Dermis blood vessel endothelial cell (primary cell): ENCODE measurements at places on chromosomes 7 and 10. TPM values are rescaled to one million over a fixed set of nuclear protein-coding genes. Genes with fewer than 3 reads are reported as not detected.

- DNase-seq, result no peak
Observed at GRCh38 chr10:74055383-74056049, 57.6 kb downstream of the VCL start.

DNA sequence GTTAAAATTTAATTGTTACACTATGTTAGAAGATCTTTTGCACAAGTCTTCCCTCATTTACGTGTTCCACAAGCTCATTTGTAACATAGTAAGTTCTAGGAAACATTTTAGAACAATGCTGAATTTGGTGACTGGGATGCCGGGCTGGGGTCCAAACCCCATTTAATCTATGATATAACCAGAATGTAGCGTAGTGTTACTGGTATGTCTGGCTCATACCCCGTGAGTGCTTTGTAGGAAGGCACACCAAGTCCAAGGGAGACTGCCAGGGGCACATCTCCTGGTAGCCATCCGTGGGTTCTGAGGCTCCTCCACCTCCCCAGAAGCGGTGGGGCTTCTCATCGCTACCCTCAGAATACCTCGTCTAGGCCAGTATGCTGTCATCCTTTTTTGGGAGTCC, 21.3 kb upstream of the TMEM236 start:
- DNase-seq, result no peak

DNA sequence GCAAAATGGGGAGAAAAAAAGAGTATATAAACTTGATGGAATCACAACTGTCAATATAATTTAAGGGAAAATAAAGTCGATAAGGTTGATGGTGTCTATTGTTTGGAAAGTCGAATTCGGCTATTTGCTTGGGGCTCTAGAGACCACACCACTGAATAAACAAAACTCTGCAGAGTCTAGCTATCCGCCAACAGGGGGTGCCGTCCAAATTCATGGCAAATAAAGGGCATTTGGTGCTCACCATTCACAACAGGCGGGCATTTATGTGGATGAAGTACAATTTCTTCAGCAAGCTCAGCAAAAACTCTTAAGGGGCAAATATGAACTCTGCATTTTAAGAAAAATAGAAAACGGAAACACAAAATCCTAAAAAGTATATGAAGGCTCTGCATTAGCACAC, 23.3 kb downstream of the CD36 start:
- peak; percentile 5 for DNase-seq

The SLC29A4 gene
- 1.0 and 2.7 TPM in 2 replicates for total RNA-seq

The DENND10 gene
- 59.2 and 65.9 TPM in 2 replicates for total RNA-seq

The SPDYE2 gene
- not detected in 2 replicates for total RNA-seq

The BAG3 gene
- total RNA-seq, result 7.5 and 15.5 TPM in 2 replicates

The FAM24B gene
- 2.2 and 5.1 TPM in 2 replicates for total RNA-seq

DNA sequence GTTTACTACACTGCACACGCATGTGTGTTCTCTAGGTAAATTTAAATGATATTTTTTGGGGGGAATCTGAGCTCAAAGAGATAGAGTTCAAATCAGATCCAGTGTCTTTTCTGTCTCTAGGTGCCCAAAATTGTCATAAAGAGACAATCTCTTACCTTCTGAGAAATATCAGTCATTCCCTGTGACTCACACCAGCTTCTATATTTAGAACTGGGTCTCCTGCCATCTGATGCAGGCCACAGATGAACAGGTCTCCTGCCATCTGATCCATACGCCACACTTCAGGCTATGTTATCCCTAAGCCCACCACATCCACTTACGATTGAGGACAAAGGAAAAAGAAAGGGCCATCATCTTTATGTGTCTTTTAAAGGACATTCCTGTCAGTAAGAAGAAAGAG, 136.3 kb upstream of the LAMB4 start:
- no peak for DNase-seq

DNA sequence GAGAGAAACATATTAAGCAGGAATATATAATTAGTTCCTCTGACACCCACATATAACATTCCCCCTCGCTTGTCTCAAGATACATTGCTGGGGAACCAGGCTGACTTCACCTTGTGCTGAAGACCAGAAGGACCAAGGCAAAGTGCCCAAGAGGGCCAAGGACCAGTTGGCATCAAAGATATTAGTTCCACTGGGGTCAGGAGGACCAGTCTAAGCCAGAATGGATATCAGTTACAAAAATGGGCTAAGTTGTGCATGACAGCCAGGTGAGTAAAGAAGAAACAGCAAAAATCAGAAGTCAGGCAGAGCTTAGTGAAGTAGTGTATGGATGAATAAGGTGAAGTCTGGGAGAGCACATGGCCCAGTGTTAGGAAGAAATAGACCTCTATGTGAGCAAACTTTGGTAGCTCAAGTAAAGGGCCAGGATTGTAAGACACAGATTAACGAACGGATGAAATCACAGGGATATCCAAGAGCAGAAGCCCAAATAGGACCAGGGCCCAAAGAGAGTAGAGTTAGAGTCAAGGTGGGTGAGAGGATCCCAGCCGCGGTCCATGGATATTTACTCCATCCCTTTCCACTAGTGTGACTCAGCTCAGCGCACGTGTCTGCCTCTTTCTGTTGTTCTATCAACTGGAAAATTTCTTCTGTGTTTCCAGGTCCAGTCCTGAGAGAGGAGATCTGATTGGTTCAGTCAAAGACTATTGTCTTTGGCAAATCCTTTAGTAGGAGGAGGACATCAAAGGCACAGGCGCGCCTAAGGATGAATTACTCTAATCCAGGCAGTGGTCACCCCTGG, 5.0 kb downstream of the CALD1 start:
- peak; percentile 67 for DNase-seq

GRCh38 chr10:73339436-73339835, 19.2 kb downstream of the CFAP70 start:
- no peak for DNase-seq

The SORCS3 gene
- total RNA-seq, result under 0.01 TPM in 1 of 2 replicates, not detected in the other

The TRPV5 gene
- not detected in 2 replicates for total RNA-seq

The ZNF479 gene
- not detected in 2 replicates for total RNA-seq

GRCh38 chr10:69318867-69319727, 40.8 kb downstream of the HK1 start:
- peak; percentile 84 for DNase-seq

GRCh38 chr10:15715619-15716227, 4.0 kb downstream of the ITGA8 start:
- peak; percentile 63 for DNase-seq

DNA sequence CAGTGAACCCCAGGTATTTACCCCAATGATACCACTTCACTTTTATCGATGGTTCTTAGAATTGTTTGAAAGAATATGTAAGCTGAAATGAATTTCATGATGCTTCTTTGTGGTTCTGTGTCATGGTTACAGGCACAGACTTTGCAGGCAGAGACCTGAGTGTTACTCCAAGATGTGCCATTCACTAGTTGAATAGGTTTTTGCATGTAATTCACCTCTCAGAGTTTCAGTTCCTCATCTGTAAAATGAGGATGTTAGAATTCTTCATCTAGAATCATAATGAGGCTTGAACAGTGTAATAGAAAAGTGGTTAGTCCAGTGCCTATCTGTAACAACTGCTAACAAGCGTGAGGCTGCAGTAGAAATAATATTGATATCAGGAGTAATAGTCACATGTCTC, 54.6 kb downstream of the VSTM2A start:
- no peak for DNase-seq

GRCh38 chr10:128571745-128572144, 445.5 kb upstream of the MKI67 start:
- DNase-seq, result no peak

DNA sequence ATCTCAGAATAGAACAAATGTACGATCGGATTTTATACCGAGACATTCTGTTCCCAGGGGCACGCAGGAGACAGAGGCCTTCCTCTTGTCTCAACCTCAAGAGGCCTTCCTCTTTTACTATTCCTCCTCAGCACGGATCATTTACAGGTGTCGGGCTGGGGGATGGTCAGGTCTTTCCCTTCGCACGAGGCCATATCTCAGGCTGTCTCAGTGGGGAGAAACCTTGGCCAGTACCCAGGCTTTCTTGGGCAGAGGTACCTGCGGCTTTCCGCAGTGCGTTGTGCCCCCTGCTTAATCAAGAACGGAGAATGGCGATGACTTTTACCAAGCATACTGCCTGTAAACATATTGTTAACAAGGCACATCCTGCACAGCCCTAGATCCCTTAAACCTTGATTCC, 44.2 kb downstream of the FANK1 start:
- DNase-seq, result no peak

DNA sequence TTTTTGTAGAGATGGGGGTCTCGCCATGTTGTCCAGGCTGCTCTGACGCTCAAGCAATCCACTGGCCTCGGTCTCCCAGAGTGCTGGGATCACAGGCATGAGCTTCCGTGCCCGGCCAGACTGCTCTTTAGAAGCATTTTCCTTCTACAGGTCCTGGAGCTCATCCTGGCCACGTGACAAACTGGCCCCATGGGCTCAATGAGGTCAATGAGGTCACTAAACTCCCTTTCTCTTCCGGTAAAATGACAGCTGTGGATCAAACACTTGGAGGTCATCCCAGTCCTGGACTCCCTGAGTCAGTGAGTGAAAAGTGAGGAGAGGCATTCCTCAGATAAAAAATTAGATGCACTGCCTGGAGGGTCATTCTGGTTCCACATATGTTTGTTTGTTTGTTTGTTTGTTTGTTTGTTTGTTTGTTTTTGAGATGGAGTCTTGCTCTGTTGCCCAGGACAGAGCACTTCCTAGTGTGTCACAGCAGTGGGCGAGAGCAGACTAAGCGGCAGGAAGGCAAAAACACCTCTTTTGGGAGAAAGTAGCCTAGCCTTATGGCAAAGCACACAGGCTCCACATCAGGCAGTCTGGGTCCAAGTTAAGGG, 134.9 kb downstream of the TNS3 start:
- DNase-seq, result no peak

The ZNF365 gene
- total RNA-seq, result under 0.01 TPM in 1 of 2 replicates, not detected in the other

The CALML3 gene
- not detected in 2 replicates for total RNA-seq

GRCh38 chr7:25009257-25009656, 29.3 kb upstream of the OSBPL3 start:
- peak; percentile 14 for DNase-seq

GRCh38 chr10:116001262-116001857, 271.6 kb downstream of the GFRA1 start:
- peak; percentile 2 for DNase-seq

The MRPL32 gene
- 74.0 and 79.5 TPM in 2 replicates for total RNA-seq

DNA sequence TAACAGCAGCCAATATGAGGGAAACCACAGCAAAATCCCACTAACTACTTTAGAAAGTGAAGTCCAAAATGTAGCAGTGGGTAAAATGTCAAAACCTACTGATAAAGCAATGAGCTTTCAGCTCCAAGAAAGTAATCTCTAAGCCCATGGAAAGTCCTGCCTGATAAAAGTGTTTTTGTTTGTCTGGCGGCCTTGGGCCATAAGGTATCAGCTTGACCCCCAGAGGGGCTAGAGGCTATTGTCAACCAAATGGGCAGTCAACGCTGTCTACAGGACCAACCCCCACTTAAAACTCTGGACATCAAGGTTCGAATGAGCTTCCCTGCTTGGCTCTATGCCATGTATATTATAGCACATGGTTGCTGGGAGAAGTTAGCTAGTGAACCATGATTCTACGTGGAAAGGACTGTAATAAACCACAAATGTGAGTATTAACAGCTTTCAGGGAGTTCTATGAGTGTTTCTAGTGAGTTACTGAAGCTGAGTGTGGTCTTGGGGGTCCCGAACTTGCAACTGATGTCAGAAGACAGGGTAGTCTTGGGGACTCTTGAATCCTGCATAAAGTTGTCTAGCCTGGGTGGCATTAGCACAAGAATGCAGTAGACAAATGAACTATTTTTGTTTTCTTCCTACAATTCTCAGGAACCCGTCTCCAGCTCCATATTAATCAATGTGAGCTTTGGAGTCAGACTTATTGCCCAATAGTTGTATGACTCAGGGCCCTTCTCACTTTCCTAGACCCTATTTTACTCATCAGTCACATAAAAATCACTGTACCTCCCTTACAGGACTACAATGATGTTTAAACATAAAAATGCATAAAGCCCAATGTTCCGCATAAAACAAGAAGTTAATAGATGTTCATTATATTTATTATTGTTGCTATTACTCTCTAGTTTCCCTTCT, 164.9 kb downstream of the DGKI start:
- no peak for DNase-seq

GRCh38 chr10:128519581-128519980, 393.4 kb upstream of the MKI67 start:
- no peak for DNase-seq
